Smooth muscle cell of bladder (primary cell): ENCODE measurements at places on chromosomes 16 and 17. TPM values are rescaled to one million over a fixed set of nuclear protein-coding genes. Genes with fewer than 3 reads are reported as not detected.

TOX3 gene
- total RNA-seq: not detected in 2 replicates

C16orf54 gene
- total RNA-seq: not detected in 2 replicates

NPB gene
- total RNA-seq: 0.28 and 0.46 TPM in 2 replicates

DLG4 gene
- total RNA-seq: 9.0 and 18.4 TPM in 2 replicates

KIF19 gene
- under 0.01 and 0.09 TPM in 2 replicates for total RNA-seq

UTS2R gene
- total RNA-seq: not detected in 2 replicates

RMI2 gene
- 1.4 and 1.5 TPM in 2 replicates for total RNA-seq

KRT9 gene
- total RNA-seq: not detected in 2 replicates

CYB5D1 gene
- 6.0 and 8.2 TPM in 2 replicates for total RNA-seq

BEAN1 gene
- total RNA-seq: not detected in 2 replicates

CLEC10A gene
- not detected in 2 replicates for total RNA-seq

KLHL36 gene
- 59.4 and 86.6 TPM in 2 replicates for total RNA-seq

HOXB6 gene
- 0.09 TPM in 1 of 2 replicates, not detected in the other for total RNA-seq

KRTAP16-1 gene
- not detected in 2 replicates for total RNA-seq

CD7 gene
- 0.09 and 0.14 TPM in 2 replicates for total RNA-seq

ANKRD40CL gene
- total RNA-seq: not detected in 2 replicates

TMEM88 gene
- 0.14 and 0.28 TPM in 2 replicates for total RNA-seq

MT1E gene
- total RNA-seq: 91.7 and 248 TPM in 2 replicates

RAB40C gene
- total RNA-seq: 7.8 and 10.5 TPM in 2 replicates

PLCG2 gene
- total RNA-seq: 0.43 and 0.65 TPM in 2 replicates

HNF1B gene
- total RNA-seq: under 0.01 TPM in 1 of 2 replicates, not detected in the other

HS3ST2 gene
- not detected in 2 replicates for total RNA-seq

TNK1 gene
- total RNA-seq: 0.37 and 0.57 TPM in 2 replicates

SERPINF2 gene
- under 0.01 and 0.28 TPM in 2 replicates for total RNA-seq

ABR gene
- total RNA-seq: 38.4 and 55.0 TPM in 2 replicates

MT1M gene
- 0.74 and 2.1 TPM in 2 replicates for total RNA-seq

EFCAB3 gene
- total RNA-seq: not detected in 2 replicates

SLC38A8 gene
- not detected in 2 replicates for total RNA-seq

DDX42 gene
- 45.1 and 62.3 TPM in 2 replicates for total RNA-seq

CACNG1 gene
- total RNA-seq: not detected in 2 replicates

CACNG5 gene
- total RNA-seq: not detected in 2 replicates

IRX3 gene
- total RNA-seq: under 0.01 and 0.65 TPM in 2 replicates

BIRC5 gene
- 10.5 and 15.5 TPM in 2 replicates for total RNA-seq

BCAR1 gene
- total RNA-seq: 19.8 and 36.0 TPM in 2 replicates

APOH gene
- total RNA-seq: not detected in 2 replicates

TBC1D28 gene
- total RNA-seq: not detected in 2 replicates

WNT9B gene
- not detected in 2 replicates for total RNA-seq

SOX8 gene
- under 0.01 TPM in 2 replicates for total RNA-seq

HOXB2 gene
- total RNA-seq: 0.55 and 0.85 TPM in 2 replicates
